ENCODE measurements at places on chromosomes 1 and 21.

DNA sequence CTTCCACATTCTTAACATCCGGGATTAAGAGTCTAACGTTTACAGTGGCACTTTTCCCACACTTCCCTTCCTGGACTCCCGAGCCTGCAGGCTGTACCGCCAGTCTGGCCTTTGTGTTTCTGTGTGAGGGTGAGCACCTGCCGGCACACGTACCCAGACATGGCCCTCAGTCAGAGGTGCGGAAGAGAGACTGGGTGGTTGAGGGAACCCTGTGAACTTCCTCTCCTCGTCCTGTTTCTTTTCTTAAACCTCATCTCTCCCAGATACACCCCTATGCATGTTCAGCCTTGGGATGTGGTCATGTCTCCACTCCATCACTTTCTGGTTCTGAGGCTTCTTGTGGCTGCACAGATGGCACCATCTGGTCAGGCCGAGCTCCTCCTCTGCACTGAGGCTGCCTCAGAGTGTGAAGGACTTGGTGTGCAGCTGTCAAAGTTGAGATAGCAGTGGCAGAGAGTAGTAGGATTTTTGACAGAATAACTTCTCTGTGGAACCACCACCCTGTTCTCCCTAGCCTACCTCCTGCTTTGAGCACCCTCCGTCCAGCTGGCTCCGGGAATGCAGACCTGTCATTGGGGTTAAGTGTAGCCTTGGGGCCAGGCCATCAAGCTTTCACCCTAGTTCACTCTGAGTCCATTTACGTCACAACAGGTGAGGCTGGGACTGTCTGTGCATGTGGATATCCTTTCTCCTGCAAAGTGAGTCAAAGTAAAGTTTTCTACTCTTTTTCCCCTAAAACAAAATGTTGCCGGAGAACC, 31.4 kb downstream of the VASH2 start:
- DNase-seq: peak; percentile 56

- no peak for DNase-seq
These were observed 247.6 kb downstream of the TGFB2 start for GRCh38 chr1:218592688-218593087.

- no peak for DNase-seq
These were observed 9.8 kb upstream of the IRF2BP2 start for GRCh38 chr1:234619794-234620247.

DNA sequence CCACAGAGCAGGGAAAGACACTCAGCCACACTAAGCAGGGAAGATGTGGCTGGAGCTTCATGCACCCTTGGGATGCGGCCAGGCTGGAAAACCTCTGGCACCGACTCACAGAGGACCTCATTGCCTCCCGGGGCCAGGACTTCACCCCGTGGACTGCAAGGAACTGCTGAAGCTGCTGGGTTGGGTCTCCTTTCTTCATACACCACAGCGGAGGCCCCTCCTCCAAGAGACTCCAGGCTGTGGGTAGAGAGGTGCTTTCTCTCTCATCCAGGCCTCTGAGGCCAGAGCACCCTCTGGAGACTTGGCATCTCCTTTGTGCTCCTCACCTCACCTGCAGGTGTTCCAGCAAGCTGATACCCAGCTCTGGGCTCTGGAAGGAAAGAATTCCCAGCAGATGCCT, 76.0 kb upstream of the EDN2 start:
- DNase-seq: no peak

- no peak for DNase-seq
These were observed 1.4 kb upstream of the ZNF326 start for GRCh38 chr1:89993541-89993940.

GRCh38 chr1:169322138-169322537, 45.5 kb downstream of the NME7 start:
- no peak for DNase-seq

GRCh38 chr1:197619008-197619640, 156.2 kb downstream of the DENND1B start:
- DNase-seq: peak; percentile 46

DNA sequence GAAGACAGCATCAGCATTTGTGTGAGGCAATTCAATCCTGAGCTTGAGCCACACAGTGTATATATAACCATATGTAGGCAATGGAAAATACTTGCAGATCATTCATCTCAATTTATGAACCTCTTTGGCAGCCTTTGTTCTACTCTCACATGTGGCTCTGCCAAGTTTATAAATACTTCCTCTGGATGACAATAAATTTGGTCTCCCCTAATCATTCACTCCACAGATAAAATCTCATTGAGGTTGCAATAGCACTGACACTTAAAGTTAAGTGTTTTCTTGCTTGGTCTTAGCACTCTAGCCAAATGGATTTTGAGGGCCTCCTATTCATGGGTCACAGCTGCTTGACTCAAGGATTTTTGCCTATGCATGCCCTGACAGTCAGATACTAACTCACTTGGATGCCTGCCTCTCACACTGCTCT, 136.6 kb upstream of the VANGL1 start:
- DNase-seq: peak; percentile 20

DNA sequence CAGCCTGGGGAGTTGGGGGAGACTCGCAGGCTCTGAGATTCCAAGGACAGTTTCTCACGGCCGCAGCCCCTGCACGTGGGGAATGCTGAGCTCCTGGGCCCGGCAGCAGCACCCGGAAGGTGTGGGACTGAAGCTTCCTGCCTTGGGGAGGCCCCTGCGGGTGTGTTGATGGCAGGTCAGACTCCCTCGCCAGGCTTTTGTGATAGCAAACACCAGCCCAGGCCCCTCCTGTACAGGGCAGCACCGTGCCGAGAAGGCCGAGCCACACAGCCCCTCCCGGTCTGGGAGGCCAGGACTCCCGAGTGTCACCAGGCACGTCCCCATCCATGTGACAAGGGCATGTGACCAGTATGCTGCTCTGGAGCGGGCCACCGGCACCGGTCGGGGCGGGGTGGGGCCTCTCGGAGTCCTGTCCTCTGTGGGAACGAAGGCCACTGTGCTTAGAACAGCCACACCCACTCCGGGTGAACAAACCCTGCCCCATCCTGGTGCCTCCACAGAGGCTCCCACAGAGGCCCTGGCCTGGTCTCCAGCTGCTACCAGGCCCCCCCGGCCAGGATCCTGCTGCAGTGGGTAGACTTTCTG, 31.1 kb upstream of the ARHGEF16 start:
- DNase-seq: peak; percentile 33

GRCh38 chr1:201639826-201640225, 100.9 kb downstream of the NAV1 start:
- no peak for DNase-seq
